ENCODE measurements at places on chromosomes 4 and X.

DNA sequence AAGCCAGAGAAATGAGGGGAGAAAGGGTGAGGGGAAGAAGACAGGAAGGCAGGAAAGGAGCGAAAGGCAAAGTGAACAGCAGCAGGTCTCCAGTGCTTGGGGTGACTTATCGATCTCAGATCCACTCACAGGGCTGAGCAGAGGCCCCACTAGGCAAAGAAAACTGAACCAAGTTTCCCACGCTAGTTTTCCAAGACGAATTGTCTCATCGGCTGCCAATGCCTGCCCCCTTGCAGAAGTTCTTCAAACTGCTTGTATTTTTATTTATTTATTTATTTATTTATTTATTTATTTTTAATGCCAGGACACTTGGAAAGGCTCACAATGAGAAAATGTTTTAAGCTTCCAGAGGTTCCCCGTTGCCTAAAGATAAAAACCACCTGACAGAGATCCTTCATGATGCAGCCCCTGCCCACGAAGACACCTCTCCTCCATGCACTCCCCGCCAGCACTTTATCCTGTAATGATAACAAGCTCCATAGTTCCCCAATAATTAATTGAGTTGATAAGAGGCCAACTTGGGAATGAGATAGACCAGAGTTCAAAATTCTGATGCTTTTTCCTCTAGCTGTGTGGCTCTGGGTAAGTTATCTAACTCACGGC is 43.2 kb downstream of the QDPR start:
- DNase-seq, result no peak

DNA sequence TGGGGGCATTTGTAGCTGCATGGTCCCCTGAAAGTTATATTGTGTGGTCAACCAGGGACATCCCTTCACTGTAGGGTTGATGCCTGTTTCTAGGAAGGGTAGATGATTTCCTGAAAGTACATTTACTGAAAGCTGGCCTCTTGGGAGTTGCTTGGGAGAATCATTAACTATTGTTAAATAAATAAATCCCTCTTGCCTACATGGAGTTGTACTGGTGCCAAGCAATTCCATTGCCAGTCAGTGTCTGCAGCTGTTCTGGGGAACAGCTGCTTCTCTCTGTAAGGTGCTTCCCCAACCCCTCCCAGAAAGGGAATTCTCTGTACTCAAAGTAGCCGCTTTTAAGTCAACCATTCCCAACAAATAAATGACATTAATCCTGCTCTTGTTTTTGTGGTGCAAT is 51.1 kb downstream of the C4orf51 start:
- no peak for DNase-seq

- no peak for DNase-seq
Measured at GRCh38 chr4:83267121-83267829, 17.3 kb downstream of the COQ2 start.

- DNase-seq, result no peak
Measured at GRCh38 chr4:147761218-147761883, 29.5 kb downstream of the ARHGAP10 start.

GRCh38 chr4:145563293-145563985 is 55.7 kb upstream of the MMAA start:
- no peak for DNase-seq

GRCh38 chrX:18428006-18428405 is 2.6 kb downstream of the CDKL5 start:
- no peak for DNase-seq

- DNase-seq, result no peak
Measured at GRCh38 chr4:8047837-8048678, 108.4 kb upstream of the AFAP1 start.

DNA sequence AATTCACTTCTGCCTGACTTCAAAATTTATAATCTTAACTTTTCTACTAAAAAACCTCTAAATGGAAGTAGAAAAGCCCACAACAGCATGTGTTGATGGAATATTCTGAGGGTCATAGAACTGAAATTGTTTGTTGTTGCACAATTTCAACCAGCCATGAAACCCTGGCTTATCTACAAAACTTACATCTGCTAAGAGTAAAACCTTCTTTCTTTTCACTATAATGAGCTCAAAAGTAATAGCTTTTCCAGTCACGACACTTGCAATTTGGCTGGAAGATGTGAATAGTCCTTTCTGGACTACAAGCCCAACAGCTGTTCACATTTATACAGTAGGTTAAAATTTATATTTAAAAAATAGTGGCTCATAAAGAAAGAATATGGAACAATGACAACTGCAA is 250.0 kb downstream of the GPAT3 start:
- DNase-seq, result no peak

Measured in stimulated activated CD4-positive, alpha-beta T cell treated with anti-CD3 and anti-CD28 coated beads, Interleukin-4, amount 100 ng/mL, for 4 hours (primary cell).